Left ventricle myocardium inferior (tissue), 1 donor: ENCODE measurements at places on chromosomes 3 and 15.

- no peak for DNase-seq
Measured at GRCh38 chr3:29453284-29454001, 172.6 kb downstream of the RBMS3 start.

DNA sequence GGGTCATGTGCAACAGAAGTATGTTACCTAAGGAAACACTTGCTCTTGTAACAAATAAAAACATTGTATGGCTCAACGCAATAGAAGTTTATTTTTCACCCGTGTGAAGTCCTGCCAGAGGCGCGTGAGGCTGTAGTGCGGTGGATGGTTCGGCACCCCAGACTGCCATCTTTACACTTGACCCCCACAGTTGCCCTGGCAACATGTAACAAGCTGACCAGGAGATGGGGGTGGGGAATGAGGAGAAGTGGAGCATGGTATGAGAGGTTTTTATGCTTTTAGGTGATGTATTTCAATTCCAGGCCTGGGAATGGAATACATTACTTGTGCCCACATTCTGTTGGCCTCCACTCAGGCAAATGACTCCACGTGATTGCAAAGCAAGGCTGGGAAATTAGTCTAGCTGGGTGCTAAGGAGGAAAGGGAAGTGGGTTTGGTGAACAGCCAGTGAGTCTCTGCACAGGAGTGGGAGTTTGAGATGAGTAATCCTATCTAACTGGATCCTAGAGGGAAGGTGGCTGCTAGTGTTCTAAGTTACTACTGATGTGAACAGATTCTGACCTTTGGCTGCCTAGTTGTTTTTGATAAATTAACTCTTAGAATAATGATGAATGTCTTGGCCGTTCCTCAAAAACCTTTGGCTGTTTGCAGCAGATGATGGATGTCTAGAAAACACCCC, 33.8 kb upstream of the GREM1 start:
- DNase-seq = no peak

DNA sequence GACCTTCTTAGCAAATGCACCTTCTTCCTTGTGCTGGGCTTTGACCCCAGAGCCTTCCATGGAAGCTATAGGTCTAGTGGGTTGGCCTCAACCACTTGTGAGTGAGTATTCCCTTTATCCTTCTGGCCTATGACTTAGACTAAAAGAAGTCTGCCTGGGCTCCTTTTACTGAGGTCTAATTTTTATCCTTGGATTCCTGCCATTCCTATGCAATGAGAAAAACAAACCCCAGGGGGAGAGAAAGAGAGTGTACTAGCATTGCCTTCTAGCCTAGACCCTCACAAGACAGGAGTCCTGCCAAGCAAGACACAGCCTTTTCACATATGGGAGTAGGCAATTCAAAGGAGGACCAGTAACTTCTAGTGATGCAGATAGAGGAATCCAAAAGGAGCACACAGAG, 155.4 kb downstream of the PPM1L start:
- DNase-seq = no peak

DNA sequence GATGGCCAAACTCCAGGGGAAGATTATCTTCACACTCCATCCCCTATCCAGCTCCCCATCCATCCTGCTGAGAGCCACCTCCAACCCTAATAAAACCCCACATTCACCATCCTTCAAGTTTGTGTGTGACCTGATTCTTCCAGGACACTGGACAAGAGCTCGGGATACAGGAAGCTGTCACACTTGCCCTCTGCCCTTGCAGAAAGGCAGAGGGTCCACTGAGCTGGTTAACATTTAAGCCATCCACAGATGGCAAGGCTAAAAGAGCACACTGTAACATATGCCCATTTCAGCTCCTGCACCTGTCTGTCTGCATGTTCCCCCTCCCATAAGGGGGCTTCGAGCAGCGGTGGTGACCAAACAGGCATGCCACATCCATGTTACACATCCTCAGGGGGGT, 29.8 kb downstream of the SETMAR start:
- no peak for DNase-seq

GRCh38 chr3:22555753-22556435, 647.2 kb upstream of the UBE2E2 start:
- DNase-seq = no peak

DNA sequence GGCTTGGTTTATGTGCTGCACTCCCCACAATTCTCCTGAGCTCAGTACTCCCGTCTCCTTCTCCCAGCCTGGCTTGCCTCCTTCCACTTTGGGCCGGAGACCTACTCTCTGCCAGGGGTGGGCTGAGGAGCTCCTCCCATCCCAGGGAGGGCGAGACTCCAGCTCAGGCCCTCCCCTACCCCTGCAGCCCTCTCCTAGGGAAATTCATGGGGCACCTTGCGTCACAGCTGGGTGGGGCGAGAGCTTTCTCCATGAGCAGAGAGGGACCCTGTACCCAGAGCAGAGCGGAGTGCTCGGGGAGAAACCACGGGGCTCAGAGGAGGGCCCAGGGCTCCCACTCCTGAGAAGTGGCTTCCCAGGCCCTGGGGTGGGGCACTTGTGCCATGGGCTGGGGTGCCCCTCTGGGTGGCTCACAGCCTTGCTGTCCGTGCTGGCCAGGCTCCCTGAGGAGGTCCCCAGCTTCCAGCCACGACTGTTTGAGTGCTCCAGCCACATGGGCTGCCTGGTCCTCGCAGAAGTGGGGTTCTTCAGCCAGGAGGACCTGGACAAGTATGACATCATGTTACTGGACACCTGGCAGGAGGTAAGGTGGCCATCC, 13.3 kb downstream of the VILL start:
- peak; percentile 61 for DNase-seq
